NCI-H1436 (cell line): ENCODE measurements at places on chromosomes 1 and 21.

DNA sequence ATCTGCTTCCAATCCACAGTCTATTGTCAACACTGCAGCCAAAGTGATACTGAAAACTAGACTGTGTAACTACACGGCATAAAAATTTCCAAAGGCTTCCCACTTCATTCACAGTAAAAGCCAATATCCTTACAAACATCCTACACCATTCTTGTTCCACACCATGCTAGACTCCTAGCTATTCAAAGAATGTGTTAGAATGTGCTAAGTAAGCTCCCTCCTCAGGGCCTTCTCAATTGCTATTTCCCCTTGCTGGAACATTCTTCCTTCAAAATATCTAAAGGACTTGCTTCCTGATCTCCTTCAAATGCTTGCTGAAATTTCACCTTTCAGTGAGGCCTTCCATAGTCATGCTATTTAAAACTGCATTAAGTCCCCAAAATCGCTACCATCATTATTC lies 228.1 kb downstream of the AKT3 start:
- no peak for DNase-seq

- no peak for DNase-seq
Observed at GRCh38 chr1:43938383-43938782, 4.8 kb downstream of the ARTN start.

DNA sequence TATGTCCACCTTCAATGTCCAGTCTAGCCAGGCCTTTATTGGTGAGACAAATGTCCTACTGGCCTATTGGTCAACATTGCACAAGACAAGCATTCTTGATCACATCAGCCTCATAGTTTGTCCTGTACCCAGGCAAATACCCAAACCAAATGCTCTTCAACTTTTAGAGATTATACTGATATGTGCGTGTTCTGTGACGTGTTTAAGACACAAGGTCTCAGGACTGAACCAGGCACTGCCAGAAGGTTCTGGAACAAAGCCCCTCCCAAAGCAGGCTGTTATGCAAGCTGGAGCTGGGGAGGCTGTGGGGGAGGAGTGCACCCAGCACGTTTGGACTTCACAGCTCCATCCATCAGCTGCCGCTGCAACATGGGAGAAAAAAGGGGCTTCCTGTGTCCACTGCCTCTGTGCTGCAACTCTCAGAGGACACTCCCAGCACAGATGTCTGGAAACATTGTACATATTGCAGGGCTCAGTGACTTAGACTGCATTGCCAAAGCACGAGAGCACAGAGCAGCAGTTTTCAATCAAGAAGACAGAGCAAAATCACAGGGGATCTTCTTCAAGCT lies 45.9 kb downstream of the NID1 start:
- DNase-seq, result no peak

GRCh38 chr1:208455821-208456220 lies 211.6 kb upstream of the PLXNA2 start:
- no peak for DNase-seq

GRCh38 chr1:201116091-201116490 lies 3.9 kb upstream of the CACNA1S start:
- no peak for DNase-seq

GRCh38 chr1:60108196-60108595 lies 34.6 kb upstream of the C1orf87 start:
- DNase-seq, result no peak

DNA sequence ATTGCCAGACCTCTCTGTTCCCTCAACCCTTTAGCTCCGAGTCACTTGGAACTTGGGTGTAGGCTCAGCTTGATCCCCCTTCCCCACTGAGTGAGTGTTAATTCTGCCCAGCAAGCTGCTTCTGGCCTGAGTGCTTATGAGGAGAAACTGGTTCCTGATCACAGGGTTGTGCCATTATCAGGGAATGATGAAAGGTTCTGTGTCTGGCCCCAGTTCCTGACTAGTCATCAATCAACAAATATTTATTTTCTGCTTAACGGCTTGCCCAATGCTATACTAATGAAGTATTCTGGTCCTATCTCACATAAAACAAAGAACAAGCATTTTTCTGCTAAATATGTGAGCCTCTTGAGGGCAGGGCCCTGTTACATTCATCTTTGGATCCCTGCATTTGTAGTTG lies 20.8 kb downstream of the CC2D1B start:
- no peak for DNase-seq

- no peak for DNase-seq
Observed at GRCh38 chr1:101697072-101697471, 299.7 kb downstream of the OLFM3 start.

DNA sequence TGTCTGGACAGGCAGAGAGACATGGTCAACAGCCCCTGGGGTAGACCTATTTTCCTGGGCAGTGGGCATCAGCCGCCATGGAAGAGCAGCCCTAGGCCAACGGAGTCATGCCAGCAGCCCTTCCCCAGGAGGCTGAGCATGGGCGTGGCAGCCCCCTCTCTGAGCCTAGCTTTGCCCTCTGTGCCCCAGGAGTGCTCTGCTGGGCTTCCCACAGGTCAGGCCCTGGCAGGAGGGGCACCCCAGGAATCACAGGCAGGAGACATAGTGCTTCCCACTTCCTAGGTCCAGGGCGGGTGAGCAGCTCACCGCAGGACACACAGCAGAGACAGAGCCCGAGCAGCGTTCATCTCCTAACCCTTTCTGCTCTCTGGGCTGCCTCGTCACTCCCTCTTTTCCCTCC lies 132.8 kb downstream of the GLIS1 start:
- DNase-seq, result no peak

GRCh38 chr21:34797921-34798535 lies 129.2 kb downstream of the CLIC6 start:
- no peak for DNase-seq

DNA sequence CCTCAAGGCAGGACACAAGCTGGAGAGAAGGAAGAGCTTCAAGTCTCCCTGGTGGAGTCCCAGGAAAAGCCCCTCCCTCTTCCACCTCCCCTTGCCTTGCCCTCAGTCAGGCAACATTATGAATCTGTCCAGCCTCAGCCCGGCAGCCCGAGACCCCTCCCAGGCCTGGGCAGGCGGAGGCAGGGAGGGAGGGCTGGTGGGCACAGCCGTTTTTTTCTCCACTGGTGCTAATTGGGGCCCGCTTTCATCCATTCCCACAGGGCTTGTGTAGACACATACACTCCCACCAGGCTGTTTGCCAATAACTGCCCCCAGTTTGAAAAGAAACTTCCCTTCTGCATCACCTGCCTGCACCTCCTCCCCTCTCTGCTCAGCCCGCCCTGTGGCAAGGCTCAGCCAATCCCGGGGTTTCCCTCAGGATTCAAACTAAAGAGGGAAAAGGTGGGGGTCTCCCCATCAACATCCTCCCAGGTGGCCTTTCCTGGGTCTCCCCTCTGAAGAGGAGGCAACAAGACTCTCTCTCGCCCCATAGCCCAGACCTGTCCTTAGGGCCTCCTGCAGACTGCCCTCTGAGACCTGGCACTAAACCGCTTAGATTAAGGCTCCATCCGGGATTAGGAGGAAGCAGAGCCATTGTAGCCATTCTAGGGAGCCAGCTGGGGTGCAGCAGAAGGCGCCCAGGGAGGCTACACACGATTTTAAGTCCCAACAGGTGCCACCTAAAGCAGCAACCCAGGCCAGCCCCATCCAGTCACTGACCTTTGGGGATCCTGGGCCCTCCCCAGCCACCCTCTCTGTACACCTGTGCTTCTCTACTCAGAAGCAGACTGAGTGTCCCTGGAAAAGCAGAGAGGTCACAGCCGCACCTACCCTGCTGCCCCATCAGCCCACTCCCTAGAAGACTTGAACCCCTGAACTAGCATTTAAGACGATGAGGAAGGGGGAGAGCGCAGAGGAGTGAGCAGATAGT lies 3.5 kb downstream of the IGSF9 start:
- DNase-seq, result peak; percentile 96

DNA sequence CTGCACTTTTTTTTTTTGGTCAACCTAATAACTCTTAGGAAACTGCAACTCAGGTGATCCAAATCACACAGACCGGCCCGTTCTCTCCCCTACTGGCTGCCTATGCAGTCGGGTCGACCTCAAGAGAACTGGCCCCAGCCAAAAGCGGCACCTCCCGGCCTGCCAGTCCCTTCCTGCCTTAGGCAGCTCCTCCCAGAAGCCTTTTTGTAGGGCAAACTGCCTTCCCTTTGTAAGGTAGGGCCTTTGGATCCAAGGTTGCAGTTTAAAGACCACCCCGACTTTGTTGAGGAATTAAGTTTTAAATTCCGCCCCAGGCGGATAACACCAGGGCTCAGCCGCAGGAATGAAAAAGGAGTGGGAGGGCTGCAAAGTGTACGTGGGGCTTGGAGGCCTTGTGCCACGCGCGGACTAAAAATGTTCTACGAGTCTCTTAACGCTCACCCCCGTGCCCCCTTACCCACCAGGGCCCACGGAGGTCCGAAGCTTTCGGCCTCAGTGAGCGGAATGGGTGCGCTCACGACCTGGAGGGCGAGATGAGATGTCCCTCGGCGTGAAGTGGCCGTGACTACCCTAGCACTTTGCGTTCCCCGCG lies 642 bp upstream of the ST3GAL3 start:
- DNase-seq, result no peak

- DNase-seq, result no peak
Observed at GRCh38 chr1:169692756-169693460, 18.5 kb downstream of the SELL start.

- peak; percentile 23 for DNase-seq
Observed at GRCh38 chr1:29490204-29490934, 254.0 kb downstream of the PTPRU start.

GRCh38 chr1:235866913-235867845 lies 473 bp upstream of the LYST start:
- peak; percentile 97 for DNase-seq

DNA sequence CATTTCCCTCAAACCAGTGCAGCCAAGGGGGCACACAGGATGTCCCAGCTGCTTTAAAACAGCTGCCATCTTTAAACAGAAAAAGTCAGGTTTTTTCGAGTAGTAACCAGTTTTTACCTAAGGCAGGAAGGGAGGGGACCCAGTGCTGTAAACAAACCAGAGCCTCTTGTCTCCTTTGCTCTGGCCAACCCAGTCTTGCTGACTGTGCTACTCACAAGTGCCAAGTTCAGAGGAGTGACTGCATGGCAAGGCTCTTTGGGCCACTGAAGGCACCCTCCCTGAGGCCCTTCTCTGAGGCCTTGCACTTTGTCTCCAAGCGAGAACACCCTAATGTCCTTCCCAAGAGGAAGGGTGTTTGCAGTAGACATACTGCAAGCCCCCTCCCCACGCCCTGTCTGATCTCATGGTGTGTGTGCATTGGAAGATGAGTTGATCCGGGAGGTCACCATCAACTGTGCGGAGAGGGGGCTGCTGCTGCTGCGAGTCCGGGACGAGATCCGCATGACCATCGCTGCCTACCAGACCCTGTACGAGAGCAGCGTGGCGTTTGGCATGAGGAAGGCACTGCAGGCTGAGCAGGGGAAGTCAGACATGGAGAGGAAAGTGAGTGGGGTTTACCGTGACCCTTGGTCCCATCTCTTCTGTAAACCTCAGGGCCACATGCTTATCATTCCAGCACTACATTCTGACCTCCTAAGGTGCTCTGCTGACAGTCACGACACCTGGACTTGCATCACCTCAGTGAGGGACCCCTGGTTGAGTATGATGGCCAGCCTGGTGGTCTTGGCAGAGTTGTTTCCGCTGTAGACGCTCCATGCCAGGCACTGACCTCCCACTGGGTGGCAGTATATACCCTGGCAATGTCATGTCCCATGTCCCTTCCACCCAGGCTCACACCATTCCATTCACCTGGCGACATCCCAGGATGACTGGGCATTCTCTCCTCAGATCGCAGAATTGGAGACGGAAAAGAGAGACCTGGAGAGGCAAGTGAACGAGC lies 4.7 kb downstream of the DNALI1 start:
- DNase-seq, result no peak

DNA sequence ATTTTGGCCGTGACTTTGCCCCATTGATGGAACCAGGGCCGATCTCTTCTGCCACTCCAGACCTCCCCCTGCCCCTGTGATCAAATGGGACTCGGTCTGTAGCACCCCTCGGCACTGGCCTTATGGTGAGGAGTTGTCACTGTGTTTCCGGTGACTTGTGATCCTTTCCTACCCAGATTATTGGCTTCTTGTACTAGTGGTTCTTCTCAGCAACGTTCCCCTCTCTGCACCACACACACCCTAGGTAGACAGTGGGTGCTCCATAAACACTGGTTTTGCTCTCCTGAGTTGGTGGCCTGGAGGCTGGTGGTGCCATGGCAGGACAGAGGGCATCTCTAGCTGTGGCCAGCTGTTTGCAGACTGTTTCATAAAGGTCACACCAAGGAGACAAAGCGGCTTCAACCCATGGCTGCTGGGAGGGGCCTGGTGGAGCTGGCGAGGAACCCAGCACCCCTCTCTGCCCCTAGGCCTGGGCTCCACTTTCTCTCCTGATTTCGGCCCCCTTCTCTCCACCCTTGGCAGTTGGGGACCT lies 50.7 kb downstream of the DHRS3 start:
- DNase-seq, result no peak

GRCh38 chr21:46115441-46116188 lies 17.7 kb downstream of the COL6A2 start:
- no peak for DNase-seq

- no peak for DNase-seq
Observed at GRCh38 chr1:12595757-12596006, 22.3 kb downstream of the DHRS3 start.

GRCh38 chr1:52056937-52057231 lies 789 bp downstream of the BTF3L4 start:
- no peak for DNase-seq

- no peak for DNase-seq
Observed at GRCh38 chr21:41643246-41643966, 123.4 kb downstream of the RIPK4 start.

- DNase-seq, result no peak
Observed at GRCh38 chr1:920010-920409, 3.7 kb upstream of the SAMD11 start.

- DNase-seq, result no peak
Observed at GRCh38 chr1:89907727-89908212, 86.9 kb downstream of the LRRC8D start.

DNA sequence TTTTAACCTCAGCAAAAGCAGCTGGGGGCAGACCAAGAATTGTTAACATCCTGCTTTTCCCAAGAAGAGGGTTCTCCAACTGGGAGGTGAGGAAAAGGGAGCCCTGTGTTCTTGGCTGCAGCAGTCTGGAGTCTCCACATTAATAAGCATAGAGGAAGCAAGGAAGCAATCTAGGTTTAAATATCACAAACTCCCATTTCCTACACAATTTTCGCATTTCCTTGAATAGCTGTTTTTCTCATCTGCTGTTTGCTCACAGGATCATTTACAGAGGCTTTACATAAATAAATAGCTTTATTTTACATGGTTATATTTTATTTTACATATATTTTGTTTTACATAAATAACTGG lies 124.0 kb downstream of the TRIM33 start:
- DNase-seq, result no peak

GRCh38 chr1:91499904-91500755 lies 521 bp upstream of the CDC7 start:
- no peak for DNase-seq
